Stimulated activated naive B cell treated with anti-CD40 and anti-IgM and Interleukin-4, amounts not matched to agents 10 μg/mL and 1 μg/mL and 100 μg/mL, for 72 hours (primary cell): ENCODE measurements at places on chromosomes 3 and 15.
A peak's percentile ranks its signal among the peaks of the same experiment; 100 is the strongest.

GRCh38 chr15:73265536-73266153 lies 103.1 kb downstream of the HCN4 start:
- DNase-seq: peak; percentile 19

DNA sequence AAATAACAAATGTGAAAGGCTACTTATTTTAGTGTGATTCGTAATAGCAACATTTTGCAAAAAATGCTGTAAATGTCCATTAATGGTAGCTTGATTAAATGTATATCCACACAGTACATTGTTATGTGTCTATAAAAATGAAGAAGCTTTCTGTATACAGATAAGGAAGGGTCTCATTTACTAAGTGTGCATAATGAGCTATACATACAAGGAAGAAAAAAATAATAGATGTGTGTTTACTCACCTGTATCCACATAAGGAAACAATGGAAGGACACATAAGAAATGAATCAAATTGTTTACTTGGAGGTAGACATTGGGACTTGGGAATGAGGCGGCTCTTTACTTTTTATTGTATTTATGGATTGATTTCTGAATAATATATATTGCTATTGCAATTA lies 34.9 kb downstream of the MED12L start:
- no peak for DNase-seq

GRCh38 chr15:94036156-94036555 lies 195.2 kb upstream of the MCTP2 start:
- no peak for DNase-seq

DNA sequence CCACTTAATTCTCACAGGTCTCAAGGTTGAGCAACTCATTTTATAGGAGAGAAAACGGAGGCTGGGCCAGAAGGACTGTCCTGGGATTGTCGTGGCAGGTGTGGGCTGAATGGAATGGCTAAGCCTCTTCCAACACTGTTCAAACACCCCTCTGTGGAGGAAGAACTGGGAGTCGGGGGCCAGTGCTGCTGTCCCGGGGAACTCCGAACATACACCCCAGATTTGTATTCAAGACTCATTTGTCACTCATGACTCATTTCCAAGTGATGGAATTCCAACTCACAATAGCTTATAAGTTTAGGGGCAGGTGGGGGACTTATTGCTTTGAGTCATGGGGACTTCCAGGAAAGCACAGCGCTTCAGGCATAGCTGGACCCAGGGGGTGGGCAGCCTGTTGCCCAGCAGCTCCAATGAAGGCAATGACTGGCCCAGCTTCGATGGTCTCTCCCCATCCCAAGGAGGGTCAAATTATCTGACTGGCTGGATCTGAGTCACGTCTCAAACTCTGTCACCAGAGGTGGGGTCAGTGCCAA lies 72.5 kb downstream of the TM2D3 start:
- DNase-seq: no peak

- no peak for DNase-seq
Measured at GRCh38 chr15:93152951-93153350, 63.9 kb upstream of the RGMA start.

GRCh38 chr15:85704720-85705429 lies 89.8 kb downstream of the KLHL25 start:
- DNase-seq: no peak
